Activated CD4-positive, alpha-beta T cell treated with anti-CD3 and anti-CD28 coated beads, Interleukin-2, amount 50 U/mL, for 48 hours (primary cell): ENCODE measurements at places on chromosomes 13 and 19.
A peak's percentile ranks its signal among the peaks of the same experiment; 100 is the strongest.

- no peak for DNase-seq
These were observed 22.5 kb upstream of the ALOX5AP start for GRCh38 chr13:30712536-30713532.

DNA sequence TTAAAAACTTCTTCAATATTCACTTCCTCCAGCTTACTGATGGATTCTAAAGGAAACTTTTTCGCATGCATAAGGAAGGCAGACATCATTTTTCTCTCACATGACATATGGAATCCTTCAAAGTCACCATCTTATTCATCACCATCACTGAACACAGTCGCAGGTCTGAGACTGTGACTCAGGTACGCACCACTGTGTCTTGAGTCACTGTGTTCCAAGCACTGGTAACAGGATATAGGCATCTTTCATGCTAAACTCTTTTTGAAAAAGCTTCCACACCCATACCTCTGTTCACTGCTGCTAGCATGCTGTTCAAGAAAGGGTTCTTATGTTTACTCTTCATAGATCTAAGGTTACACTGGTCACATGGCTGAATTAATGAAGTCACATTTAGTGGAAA is 67.0 kb upstream of the SIAH3 start:
- DNase-seq, result no peak

DNA sequence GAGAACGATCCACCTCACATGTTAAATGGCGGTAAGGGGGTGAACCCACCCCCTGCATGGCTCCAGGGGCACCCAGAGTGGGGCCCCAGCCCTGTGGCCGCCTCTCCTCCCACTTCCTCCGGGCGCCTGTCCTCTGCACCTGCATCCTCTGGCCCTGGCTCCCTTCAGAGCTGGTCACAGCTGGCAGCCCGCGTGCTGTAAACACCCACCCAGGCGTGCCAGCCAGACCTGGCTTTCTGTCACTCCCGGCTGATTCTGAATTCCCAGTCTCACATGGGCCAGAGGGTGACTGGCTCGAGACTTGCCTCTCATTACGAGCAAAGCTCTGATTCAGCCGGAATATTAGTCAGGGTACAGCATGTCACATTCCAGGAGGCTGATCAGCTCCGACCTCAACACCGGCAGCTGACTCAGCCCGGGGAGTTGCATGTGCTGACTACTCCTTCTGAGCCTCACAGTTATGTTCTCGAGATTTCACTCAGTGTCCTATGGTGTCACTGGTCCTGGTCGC is 75.1 kb downstream of the GNG7 start:
- DNase-seq, result peak; percentile 74

DNA sequence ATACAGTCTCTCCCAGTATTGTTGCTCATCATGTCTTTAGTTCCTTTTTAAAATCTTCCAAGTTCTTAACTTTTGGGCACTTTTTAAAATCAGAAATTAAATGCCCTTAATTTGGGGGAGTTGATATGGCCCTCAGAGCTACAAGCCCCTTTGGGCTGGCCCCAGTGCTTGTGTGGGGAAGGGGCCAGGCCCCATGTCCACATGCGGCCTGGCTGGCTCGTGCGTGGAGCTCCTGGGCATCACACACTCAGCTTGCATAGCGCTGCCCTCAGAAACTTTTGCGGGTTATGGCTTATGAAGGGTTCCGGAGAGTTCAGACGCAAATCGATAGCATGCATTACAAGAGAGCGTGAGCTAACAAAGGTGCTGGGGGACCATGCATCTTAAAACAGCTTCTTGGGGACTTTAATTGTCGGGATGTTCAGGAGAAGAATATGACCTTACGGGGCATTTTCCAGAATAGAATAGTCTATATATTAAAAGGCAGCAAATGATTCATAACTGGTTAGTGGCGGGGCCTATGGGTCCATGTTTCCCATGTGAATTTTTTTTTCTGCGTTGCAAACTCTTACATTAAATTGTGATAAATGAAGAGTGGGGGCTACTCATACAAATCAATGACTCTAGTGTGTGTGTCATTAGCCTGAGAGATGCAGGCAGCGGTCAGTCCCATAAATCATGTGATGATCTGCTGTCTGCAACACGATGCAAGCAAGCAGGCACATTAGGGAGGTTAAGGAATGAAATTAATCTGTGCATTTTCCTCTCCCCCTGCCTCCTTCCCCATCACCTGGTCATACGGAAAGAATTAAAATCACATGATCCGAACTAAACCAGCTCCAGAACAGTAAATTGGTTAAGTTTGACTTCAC is 185.8 kb upstream of the TSHZ3 start:
- no peak for DNase-seq

DNA sequence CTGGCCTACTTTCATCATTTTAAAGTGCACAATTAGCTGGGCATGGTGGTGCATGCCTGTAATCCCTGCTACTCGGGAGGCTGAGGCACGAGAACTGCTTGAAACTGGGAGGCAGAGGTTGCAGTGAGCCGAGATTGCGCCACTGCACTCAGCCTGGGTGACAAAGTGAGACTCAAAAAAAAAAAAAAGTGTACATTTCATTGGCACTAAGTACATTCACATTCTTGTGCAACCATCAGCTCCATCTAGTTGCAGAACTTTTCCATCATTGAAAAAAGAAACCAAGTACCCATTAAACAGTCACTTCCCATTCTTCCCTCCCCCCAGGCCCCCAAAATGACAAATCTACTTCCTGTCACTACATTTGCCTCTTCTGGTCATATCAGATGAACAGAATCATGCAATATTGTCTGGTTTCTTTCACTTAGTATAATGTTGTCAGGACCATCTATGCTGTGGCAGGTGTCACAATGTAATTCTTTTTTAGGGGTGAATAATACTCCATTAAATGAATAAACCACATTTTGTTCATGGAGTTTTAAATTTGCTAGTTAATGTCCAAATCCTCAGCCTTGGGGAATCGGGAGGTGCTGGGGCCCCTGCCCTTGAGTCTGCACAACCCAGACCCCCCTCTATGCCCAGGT is 7.4 kb upstream of the SIGLEC11 start:
- DNase-seq, result no peak

DNA sequence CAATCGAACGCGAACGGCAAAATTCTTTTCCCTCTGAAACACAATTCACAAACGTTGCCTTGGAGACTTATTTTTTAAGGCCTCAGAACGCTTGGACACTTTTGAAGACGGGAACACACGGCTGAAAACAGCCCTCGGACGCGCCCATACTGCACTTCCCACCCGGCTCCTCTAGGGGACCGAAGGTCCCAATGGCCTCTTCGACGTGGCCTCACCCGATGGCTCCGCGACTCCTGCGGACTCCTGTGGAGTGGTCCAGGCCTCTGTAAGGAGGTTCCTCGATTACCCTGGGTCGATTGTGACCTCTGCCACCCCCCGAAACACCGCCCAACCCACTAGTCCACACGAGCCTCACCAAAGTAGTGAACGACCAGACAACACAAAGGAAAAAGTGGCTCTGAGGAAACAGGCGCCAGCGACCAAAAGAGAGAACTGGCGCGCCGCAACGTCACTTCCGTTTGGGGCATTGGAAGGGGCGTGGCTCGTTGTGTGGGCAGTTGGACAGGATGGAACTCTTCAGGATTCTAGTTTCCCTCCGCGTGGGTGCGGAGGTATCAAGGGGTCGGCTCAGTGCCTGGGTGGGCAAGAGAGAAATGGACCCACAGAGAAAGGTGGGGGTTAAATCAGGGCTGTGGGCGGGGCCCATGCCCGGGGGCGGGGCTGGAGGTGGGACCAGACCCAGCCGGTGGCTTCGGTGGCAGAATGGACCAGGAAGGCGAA is at the start of gene ZNF560:
Gene ZNF560, minus strand, starts transcription at position 434 of the 720 bp plus-strand sequence. CDS start 23,303 bp downstream, outside the sequence.
- DNase-seq, result peak; percentile 3
